Stimulated activated CD8-positive, alpha-beta memory T cell treated with anti-CD3 and anti-CD28 coated beads, Interleukin-7, amount 100 ng/mL, for 4 hours (primary cell): ENCODE measurements at places on chromosomes 13 and 19.
A peak's percentile ranks its signal among the peaks of the same experiment; 100 is the strongest.

DNA sequence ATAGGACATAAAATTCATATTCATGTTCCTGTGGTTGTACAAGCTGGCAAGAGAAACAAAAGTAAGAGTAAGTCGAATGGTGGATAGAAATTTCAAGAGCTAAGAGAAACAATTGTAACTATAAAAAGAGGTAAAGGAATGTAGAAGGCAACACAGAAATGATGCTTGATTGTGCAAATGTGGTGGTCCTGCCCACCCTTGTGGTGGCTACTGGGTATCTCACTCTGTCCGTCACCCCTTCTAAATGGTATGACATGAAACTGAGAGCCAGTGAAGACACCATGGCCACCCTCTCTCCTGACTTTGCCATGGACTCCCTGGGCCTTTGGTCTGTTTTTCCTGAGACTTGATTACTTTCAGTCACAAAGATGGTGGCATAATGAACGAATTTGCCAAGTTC is 925.9 kb upstream of the SLITRK6 start:
- no peak for DNase-seq

DNA sequence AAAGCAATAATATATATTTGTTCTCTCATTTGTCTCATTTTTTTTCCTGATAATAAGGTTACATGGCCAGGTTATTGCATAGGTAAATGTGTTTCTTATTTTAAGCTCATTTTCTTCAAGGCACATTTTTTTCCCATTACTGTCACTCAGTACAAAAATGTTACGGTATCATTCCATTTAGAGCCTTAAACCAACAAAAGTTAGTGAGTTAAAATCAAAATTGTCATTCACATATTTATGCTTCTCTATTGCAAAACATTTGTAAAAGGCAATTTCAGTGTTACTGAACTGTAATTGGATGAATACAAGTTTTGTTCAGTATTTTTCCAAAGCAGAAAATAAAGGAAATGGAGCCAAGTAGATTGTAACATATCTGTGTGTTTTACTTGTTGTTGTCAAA is 117.6 kb upstream of the MAB21L1 start:
- no peak for DNase-seq

DNA sequence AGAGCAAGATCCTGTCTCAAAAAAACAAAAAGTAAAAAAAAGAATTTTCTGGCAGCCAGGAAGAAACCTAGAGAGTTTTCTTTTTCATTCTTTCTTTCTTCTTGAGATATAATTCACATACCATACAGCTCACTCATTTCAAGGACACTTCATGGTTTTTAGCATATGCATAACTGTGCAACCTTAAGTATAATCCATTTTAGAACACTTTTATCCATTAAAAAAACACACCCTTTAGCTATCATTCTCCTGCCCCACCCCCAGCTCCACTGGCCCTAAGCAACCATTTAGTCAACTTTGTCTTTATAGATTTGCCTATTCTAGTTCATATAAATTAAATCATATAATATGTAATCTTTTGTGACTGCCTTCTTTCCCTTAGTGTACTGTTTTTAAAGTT is 8.1 kb upstream of the IPO5 start:
- DNase-seq, result no peak

GRCh38 chr19:17246681-17247425 is 1.1 kb upstream of the NR2F6 start:
- no peak for DNase-seq

- no peak for DNase-seq
Observed at GRCh38 chr13:102402290-102402689, 442 bp upstream of the FGF14 start.

DNA sequence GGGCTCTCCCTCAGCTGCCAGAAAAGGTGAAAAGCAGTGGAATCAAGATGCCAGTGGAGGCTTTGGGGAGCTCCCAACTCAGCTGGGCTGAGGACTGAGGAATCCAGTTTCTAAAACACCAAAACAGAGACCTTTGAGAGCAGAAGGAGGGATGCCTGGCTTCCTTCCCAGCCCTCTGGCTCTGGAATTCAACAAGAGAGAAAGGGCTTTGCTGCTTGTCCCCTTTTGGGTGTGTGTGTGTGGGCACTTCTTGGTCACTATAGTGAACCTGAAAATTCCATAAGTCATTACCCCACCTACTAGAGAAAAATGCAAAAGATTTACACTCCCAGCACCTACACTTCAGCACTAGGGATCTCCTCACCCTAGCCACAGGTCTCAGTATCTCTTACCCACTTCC is 30.3 kb upstream of the CYP2B6 start:
- no peak for DNase-seq

- DNase-seq, result no peak
Observed at GRCh38 chr13:27271570-27272096, 1.0 kb downstream of the RASL11A start.

GRCh38 chr19:3625996-3626472 is 556 bp downstream of the CACTIN start:
- no peak for DNase-seq

GRCh38 chr19:2050991-2051772 is at the start of gene MKNK2:
Gene MKNK2 (minus strand): TSS chr19:2051244. CDS start chr19:2050851, 393 bp downstream.
- DNase-seq, result peak; percentile 92

DNA sequence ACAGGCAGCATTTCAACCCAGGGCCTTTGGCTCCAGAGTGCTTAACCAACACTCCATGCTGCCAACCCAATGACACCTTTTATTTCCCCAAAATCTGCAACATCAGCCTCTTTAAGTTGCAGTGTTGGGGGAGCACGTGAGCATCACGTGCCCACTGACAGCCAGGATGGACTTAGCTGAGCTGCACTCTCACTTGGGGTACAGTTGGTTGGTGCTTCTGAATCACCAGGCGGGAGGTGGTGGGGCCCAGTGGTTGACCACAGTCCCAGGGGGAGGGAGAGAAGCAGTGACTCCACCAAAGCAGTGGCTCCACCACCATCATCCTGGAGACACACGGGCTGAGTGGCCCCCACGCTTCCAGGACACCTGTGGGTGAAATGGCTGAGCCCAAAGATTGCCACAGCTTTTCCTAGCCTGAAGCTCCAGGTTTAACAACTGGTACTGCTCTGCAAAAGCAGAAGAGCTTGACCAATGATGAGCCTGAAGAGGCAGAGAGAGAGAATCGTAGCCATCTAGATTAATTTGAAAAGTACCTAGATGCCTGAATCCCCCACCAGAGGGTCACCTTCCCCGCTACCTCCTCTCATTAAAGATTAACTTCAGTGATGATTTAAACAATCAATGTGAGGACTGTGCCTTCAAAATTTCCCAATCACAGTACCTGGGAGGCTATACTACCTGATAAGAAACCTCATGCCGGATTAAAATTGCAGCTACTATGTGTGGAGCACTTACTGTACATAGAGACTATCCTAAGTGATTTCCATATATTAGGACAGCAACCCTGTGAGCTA is 193.8 kb downstream of the FOXO1 start:
- DNase-seq, result no peak

GRCh38 chr19:35247526-35248309 is 1.1 kb upstream of the LSR start:
- peak; percentile 64 for DNase-seq

DNA sequence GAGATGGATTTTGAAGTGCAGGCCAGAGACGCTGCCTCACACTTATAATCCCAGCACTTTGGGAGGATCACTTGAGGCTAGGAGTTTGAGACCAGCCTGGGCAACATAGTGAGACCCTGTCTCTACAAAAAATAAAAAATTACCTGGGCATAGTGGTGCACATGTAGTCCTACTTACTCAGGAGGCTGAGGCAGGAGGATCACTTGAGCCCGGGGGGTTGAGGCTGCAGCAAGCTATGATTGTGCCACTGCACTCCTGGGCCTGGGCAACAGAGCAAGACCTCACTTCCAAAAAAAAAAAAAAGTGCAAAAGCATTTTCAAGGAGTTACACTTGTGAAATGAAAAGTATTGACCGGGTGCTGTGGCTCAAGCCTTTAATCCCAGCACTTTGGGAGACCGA is 27.6 kb upstream of the FBXO17 start:
- no peak for DNase-seq
